LNCaP clone FGC (cell line): ENCODE measurements at places on chromosomes 6 and 20.

- DNase-seq: no peak
These were observed 46.1 kb downstream of the POU3F2 start for GRCh38 chr6:98880486-98880885.

DNA sequence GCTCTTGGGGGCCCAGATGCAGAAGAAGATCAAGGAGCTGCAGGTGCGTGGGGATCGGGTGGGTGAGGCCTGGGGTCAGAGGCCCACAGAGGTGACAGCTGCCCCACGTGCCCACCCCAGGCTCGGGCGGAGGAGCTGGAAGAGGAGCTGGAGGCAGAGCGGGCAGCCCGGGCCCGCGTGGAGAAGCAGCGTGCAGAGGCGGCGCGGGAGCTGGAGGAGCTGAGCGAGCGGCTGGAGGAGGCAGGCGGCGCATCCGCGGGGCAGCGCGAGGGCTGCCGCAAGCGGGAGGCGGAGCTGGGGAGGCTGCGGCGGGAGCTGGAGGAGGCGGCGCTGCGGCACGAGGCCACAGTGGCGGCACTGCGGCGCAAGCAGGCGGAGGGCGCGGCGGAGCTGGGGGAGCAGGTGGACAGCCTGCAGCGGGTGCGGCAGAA, 41.5 kb downstream of the MYH7B start:
- no peak for DNase-seq

DNA sequence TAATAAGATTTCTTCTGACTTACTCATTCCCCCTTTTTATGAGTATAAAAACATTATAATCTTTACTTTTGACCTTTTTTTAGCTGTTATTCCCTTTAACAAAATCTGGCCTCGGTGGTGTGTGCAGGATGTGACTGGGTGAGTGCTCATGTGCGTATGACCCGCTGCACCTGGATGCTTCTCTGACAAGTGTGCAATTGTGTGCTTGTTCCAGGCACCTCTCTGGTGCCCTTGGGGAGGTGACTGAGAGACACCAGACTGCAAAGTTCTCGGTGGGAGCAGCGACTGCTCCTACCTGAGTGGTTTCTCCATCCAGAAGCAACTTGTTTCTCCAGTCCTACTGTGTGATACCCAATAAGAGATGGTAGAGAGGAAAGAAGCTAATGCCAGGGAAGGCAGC, 65.0 kb downstream of the ISM1 start:
- no peak for DNase-seq

GRCh38 chr20:25148982-25149846, 46.3 kb upstream of the ENTPD6 start:
- no peak for DNase-seq

GRCh38 chr6:42100029-42100901, 42.2 kb downstream of the C6orf132 start:
- no peak for DNase-seq

GRCh38 chr6:1378065-1379016, 11.0 kb upstream of the FOXF2 start:
- no peak for DNase-seq
